Stimulated activated CD8-positive, alpha-beta memory T cell treated with anti-CD3 and anti-CD28 coated beads, Interleukin-7, amount 100 ng/mL, for 1 hour (primary cell): ENCODE measurements at places on chromosomes 13 and 19.
A peak's percentile ranks its signal among the peaks of the same experiment; 100 is the strongest.

DNA sequence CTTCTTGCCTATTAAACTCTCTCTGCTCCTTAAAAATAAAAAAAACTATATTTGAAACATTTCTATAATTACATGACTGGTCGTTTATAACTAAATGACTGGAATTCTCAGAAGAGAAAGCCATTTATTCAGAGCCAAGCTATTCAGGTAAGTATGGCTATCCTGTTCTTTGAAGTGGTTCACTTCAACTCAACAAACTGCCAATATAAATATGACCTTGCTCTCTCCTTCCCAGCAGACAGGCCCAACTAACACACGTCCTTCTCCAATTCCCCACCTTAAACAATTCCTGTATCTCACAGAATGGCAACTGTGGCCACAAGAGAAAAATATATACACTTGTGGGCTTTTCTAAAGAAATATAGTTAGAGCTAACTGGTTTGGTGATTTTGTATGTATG, 153.9 kb downstream of the MIPEP start:
- no peak for DNase-seq

DNA sequence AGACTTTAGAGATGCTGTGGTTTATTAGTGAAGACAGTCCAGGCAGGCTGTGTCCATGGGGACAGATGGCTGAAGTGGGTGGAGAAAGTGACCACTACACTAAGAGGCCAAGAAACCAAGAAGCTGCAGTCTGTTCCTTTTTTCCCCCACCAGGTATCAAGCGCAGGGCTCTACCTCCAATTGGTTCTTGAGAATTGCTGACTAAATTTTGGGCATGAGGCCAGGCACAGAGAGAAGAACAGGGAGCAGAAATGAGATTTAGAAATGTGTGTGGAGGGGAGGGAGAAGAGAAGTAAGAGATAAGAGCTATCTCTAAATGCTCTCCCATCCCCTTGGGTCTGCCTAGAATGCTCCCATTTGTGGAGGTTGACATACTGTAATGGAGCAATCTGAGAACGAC, 12.3 kb upstream of the CYSLTR2 start:
- DNase-seq: no peak

DNA sequence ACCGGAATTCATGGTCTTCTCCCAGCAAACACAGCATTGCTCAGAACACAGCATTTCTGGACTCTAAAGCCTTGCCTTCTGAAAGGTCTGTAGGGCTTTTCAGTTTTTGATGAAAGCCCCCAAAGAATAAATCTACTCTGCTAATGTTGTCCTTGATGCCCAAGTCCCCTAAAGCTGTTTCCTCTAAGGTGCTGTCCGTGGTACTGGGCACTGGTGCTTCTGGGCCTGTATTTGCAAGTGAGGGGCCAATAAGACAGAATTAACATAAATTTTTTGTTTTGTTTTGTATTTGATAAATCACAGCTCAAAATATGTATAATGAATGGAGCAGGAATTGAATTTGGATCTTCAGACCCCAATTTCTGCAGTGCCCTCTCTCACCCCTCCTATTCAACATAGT, 12.1 kb upstream of the LGALS13 start:
- DNase-seq: no peak

DNA sequence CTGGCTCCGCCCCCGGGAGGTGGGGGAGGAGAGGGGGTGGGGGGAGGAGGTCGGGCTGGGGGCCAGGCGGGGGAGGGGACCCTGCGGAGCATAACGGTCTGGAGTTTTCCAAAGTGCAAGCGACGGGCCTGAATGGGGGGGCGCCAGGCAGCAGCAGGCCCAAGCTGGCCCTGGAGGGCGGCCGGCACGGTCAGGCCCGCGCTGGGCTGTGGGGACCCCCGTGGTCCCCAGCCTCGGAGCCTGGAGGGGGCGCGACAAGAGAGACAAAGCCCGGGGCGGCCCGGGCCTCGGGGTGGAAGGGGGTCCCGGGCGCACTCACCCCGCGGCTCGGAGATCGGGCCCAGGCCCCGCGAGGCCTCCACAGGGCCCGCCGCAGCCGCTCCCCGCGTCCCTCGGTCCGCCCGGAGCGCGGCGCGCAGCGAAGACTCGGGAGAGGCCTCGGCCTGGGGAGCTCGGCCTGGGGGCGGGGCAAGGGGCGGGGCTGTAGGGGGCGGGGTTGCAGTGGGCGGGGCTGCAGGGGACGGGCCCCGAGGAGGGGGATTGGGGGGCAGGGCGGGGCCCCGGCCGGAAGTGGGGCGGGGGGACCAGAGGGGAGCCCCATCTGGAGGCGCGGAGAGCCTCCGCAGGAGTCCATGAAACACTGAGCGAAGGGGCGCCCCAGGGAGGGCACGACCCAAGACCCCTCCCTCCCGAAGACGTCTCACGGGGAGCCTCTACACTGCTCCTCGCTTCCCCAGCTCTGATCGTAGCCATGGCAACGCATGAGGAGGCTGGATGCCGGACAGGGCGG, 47.6 kb downstream of the PTPRS start:
- peak; percentile 11 for DNase-seq

- no peak for DNase-seq
Measured at GRCh38 chr19:1636325-1637236, 15.8 kb downstream of the TCF3 start.

- DNase-seq: no peak
Measured at GRCh38 chr13:78370231-78370630, 233.1 kb downstream of the POU4F1 start.

DNA sequence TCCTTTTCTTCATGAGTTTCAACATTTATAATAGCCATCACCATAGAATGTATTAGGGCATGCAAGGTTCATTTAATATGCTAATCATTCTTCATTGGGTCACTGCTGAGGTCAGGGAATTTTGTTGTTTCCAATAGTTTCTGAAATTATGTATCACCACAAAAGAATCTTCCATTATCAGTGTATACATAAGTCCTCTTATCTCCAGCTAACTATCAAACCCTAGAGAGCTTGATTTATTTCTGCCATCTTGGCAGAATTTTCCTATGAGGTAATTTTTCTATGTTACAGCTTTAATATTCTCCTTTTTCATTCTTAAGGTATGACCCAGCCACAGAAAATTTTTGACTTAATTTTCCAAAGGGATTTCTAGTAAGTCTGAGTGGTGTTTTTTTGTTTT, 415.0 kb upstream of the SLITRK1 start:
- no peak for DNase-seq

DNA sequence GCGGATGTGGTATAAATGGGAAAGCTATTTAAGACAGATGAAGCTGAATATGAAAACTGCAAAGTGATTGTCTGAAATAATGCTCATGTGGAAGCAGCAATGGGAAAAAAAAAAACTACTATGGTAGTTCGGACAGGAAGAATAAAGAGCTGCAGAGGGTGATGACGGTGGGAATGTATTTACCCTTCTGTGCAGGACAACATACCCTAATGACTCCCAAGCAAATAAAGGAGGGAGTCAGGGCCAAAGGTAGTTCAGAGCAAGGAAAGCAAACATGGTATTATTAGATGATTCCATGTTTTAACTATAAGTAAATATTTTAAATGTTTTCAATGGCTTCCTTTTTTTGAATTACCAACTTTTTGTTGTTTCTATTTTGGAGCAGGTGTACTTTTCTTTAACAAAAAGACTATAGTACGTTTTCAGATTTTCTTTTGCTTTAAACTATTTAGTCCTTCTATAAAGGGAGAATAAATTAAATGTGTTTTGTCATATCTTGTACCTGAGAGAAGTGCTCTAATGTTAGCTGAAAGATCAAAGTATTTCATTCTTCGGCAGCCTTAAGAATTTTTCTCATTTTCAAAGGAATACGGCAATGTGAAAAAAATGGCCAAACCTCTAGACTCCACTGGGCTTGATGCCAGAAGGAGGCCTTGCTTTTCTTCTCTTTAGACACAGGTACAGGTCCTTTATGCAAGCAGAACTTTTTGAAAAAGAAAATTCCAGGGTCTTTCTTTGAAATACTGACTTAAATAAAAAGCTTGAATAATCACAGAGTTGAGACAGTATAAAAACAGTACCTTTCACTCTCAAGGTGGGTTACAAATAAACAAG, 67.8 kb upstream of the ZDHHC20 start:
- DNase-seq: no peak

- DNase-seq: no peak
Measured at GRCh38 chr13:47457626-47458025, 543.4 kb downstream of the SUCLA2 start.

- no peak for DNase-seq
Measured at GRCh38 chr19:41940731-41941409, 12.6 kb upstream of the ERFL start.

GRCh38 chr19:14479975-14480699, 5.0 kb upstream of the PTGER1 start:
- DNase-seq: peak; percentile 42

DNA sequence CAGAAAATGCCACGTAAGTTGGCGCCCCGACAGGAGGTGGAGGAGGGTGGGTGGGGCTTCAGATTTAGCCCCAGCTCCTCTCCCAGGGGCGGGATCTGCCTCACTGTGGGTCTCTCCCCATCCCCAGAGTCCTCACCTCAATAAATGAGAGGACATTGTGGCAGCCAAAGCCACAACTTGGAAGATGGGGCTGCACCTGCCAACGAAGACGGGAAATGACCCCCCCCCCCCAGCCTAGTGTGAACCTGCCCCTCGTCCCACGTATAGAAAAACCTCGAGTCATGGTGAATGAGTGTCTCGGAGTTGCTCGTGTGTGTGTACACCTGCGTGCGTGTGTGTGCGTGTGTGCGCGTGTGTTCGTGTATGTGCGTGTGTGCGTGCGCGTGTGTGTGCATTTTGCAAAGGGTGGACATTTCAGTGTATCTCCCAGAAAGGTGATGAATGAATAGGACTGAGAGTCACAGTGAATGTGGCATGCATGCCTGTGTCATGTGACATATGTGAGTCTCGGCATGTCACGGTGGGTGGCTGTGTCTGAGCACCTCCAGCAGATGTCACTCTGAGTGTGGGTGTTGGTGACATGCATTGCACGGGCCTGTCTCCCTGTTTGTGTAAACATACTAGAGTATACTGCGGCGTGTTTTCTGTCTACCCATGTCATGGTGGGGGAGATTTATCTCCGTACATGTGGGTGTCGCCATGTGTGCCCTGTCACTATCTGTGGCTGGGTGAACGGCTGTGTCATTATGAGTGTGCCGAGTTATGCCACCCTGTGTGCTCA, 1.5 kb upstream of the TRAPPC5 start:
- DNase-seq: no peak

DNA sequence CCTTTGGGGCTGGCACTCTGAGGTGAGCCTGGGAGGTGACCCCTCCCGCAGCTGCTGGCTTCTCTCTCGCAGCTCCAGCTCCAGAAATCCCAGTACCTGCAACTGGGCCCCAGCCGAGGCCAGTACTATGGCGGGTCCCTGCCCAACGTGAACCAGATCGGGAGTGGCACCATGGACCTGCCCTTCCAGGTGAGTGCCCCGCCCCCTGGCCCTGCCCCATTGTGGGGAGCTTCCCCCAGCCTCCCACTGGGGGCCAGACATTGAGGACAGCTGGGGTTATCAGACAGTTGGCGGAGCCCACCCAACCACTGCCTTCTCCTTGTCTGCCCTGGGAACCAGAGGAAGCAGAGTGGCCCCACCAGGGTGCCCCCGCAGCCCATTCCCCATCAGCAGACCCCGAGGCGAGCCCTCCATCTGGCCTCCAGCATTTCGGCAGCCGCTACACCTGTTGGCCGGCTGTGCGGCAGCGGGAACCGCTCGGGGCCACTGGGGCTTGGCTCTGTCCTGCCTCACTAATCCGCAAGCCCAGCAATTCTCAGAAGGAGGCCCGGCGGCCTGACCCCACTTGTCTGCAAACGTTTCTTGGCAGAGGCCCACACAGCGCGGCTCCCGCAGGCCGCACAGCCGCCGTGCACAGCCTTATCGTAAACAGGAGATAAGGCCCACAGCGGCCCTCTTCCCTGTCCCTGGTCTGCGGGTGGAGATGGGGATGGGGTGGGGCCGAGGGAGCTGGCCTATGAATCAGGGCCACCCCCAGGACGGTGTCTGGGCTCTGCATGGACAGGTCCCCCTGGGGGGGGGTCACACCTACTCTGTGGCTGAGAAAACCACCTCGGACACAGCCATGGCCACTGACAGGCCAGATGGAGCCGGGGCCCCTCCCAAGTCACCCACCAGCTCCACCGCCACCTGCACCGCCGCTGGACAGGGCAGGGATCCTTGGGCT, 48.0 kb downstream of the COMP start:
- DNase-seq: no peak

DNA sequence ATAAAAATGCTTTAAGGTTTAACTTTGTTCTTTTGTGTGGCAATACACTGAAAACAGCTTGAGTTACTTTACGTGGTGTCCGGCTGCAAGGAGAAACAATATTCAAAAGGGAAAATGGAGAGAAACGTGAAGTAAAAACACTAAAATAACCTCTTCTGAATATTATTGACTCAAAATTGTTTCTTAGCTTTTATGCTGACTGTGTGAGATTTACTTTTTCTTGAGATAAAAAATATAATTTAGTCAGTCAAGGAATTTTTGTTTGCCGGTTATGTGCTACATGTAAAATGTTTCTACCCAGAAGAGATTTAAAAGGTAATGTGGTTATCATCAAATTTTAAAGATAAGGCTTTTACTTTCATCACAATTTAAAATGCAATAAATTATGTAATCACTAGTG, 200.6 kb upstream of the GPC6 start:
- DNase-seq: no peak

DNA sequence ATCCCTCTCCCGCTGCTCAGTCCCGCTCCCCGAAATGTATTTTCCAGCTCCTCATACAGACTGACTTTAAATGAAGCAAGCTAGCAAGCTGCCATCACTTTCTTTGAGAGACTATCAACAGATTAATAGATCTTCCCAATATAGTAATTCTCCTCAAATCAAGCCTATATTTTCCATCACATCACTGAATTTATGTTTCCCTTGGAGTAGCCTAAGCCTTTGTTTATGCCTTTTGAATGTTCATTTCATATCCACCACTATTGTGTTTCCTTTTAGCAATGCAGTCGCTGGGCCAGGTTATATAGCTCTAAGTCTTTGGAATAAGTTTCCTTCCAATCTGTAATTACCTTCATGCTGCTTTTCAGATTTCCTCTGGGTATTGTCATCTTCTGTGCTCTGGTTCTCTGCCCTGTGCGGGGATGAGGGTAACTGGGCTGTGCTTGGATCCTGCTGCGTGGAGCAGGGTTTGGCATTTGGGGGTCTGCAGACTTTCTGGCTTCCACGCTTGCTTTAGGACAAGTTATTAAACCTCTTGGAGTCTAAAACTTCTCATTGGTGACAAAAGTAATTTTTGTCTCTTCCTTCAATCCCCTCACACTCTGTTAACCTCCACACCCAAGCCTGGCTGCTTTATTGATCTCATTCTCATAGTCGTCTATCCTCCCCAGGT, 256.9 kb downstream of the DLEU7 start:
- no peak for DNase-seq
